ENCODE measurements at places on chromosomes 11 and 22.

- no peak for DNase-seq
Measured at GRCh38 chr11:128289048-128289447, 298.3 kb downstream of the ETS1 start.

GRCh38 chr22:29702931-29703501 is 16.8 kb upstream of the CABP7 start:
- DNase-seq, result peak; percentile 40

- no peak for DNase-seq
Measured at GRCh38 chr11:14331476-14332136, 27.4 kb downstream of the RRAS2 start.

DNA sequence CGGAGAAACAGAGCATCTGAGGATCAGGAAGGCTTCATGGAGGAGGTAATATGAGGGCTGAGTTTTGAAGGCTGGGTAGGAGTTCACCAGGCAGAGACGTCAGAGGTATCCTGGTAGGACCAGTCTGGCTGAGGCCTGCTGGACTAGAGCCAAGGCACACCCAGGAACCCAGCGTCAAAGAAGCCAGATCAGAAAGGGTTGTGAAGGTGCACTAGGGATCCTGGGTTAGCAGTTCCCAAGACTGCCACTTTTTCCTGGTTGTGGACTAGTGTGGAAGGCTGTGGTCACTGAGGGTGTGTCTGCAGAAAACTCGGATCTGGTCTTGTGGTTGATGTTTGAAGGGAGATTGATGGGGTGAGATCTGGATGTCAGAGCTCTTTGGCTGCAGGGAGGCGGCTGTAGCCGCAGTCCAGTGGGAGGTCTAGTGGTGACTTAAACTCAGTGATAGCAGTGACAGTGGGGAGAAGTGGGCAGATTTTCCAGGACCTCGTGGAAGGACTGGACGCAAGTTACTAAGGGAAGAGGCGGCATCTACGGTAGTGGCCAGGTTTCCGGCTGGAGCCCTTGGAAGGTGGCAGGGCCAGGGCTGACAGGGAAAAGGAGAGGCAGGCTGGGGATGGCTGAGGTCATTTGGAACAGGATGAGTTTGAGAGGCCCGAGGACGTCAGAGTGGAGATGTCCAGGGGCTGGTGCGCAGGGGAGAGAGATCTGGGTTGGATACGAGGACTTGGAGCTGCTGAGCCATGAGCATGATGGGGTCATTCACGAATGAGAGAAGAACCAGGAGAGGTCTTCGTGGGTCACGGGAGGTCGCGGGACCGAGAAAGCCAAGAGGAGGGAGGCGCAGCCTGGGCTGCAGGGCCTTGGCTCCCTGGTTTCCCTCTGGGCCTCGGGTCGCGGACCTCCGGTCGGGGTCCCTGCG is 10.9 kb downstream of the RELA start:
- DNase-seq, result peak; percentile 15

GRCh38 chr22:28229566-28230485 is 310.8 kb upstream of the PITPNB start:
- no peak for DNase-seq

DNA sequence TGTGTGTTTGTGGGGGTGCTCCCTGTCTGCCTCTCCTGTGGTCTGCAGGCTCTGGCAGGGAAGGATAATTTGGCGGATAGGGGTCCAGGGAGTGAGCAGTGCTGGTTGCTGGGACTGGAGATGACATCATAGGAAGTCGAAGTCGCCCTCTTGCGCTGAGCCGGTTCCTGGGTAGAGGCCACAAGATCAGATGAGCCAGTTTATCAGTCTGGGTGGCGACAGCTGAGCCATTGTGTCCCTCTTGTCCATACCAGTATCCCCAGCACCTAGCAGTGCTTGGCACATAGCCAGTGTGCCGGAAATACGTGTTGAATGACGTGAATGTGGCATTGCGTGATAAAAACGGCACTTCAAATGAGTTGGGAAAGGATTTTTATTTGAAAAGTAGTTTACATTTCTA is 9.8 kb downstream of the APOL5 start:
- DNase-seq, result peak; percentile 15

DNA sequence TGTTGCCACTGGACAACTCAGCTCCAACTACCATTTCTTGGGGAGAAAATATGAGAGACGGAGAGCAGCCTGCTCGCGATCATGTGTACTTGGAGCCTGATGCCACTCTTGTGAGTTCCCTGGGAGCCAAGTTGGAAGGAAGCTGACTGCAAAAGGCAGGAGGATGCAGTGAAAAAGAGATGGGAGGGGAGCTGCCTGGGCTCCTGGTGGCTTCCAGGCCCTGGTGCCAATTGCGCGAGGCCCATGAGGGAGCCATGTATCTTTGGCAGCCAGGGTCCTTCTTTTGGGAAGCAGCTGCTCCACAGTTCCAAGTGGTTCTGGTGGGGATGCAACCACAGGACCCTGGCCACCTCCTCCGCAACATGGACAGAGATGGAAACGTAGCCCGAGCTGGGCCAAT is 11.1 kb downstream of the C11orf91 start:
- no peak for DNase-seq

Measured in NB4 (cell line).